Activated T-cell treated with anti-CD3 and anti-CD28 coated beads for 24 hours (primary cell): ENCODE measurements at places on chromosomes 2 and 18.

DNA sequence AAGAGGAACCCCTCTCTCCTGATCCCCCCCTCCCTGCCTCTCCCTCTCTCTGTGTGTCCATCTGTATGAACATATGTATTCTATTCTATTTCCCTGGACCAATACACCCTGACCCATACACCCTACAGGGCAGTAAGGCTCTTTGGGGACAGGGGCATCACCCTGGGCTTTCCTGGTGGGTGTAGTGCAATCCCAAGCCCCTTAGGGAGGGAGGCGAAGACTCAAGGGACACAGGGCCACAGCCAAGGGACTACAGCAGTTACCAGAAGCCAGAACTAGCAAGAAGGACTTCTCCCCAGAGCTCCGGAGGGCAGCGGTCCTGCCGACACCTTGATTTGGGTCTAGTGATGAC, 214.2 kb upstream of the RAB6C start:
- DNase-seq: no peak

- DNase-seq: no peak
These were observed 25.2 kb downstream of the TRABD2A start for GRCh38 chr2:84855731-84856130.

DNA sequence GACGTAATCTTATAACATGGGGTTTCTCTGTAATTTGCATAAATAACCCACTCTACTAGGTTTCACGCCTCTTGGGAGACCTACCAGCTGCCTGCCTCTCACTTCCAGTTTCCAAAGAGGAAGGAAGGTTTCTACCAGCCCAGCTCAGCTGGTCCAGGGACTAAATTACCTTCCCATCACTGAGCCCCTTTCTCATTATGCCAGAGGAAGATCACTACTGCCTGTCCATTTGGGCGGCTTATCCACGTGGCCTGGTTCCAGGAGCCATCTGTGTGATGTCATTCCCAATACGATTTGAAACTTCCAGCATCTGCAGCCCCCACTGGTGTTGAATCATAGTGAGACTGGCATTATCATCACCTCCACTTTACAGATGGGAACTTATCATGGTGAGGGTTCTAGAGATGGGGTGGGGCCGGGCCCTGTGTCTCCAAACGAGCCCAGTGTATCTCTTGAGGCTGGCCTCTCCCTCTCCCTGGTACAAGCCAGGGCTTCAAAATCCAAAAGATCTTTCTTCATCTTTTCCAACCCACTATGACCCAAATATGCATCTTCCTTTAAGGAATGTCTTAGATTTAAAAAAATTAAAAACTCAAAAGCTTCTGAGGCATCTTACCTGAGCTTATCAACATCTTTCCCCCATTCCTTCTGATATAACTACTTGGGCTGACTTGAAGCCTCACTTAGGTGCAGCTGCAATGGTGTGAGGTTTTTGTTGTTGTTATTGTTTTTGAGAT, 140.8 kb downstream of the DDX1 start:
- DNase-seq: no peak

DNA sequence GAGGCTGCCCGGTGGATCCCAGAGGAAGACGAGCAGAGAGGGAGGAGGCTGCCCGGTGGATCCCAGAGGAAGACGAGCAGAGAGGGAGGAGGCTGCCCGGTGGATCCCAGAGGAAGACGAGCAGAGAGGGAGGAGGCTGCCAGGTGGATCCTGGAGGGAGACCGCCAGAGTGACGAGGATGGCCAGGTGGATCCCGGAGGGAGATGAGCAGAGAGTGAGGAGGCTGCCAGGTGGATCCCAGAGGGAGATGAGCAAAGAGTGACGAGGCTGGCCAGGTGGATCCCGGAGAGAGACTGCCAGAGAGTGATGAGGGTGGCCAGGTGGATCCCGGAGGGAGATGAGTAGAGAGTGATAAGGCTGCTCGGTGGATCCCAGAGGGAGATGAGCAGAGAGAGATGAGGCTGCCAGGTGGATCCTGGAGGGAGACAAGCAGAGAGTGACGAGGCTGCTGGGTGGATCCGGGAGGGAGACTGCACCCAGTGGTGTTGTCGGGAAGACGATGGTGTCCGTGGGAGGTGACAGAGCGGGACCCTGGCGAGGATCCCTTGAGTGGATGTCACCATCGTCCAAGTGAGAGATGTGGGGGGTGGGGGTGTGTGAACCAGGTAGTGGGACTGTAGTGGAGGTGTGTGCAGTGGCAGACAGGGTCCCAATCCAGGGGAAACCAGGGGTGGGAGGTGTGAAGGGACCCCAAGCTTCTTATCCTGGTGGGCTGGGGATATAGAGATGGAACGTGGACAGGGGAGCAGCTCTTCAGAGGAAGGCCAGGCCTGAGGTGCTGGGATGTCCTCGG, 22.3 kb downstream of the DCDC2C start:
- DNase-seq: no peak

DNA sequence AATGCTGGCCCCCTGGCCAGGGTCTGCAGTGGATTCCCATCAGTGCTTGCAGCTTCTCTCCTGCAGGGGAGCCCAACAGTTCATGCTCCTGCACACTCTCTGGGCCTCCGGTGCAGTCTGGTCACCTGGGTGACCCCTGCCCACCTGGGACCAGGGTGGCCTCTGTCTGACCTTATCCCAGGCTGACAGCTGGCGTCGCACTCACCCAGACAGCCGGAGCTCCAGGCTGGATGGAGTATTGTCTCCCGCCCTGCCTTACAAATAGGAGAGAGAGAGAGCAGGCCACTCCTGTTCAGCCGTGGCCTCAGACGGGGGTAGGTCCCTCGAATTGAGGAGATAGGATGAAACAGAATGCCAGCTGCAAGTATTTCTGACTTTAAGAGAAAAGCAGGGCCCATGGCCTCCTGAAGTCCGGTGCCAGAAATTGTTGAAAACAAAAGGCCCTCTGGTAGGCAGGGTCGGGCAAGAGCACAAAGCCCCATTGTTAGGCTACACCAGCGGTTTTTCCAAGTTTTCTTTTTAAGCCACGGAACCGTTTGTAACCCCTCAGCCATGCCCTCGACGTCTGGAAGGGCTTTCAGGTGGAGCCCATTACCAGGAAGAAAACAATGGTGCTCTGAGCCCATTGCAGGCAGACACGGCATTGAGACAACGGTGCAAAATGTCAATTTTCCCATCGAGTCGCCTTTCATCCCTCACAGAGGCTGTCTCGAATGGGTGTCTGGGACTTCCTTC, 258.4 kb downstream of the BCL11A start:
- no peak for DNase-seq

GRCh38 chr18:56238576-56238975, 399.8 kb downstream of the TXNL1 start:
- DNase-seq: no peak

DNA sequence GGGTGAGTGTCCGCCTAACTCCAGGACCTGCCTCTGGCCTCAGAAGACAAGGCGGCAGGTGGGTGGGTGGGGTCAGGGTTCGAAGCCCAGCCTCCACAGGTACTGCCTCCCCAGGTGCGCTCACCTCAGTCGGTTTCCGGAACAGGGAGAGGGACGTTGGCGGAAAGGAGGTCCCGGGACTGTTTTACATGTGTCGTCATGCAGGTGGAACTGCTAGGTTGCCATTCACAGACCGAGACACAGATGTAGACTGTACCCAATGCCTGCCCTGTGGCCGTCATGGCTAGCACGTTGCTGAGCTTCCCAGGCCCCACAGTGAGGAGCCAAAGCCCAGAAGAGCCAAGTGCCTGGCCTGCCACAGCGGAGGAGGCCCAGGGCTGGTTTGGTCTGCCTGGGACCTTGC, 284.0 kb upstream of the HS6ST1 start:
- no peak for DNase-seq

DNA sequence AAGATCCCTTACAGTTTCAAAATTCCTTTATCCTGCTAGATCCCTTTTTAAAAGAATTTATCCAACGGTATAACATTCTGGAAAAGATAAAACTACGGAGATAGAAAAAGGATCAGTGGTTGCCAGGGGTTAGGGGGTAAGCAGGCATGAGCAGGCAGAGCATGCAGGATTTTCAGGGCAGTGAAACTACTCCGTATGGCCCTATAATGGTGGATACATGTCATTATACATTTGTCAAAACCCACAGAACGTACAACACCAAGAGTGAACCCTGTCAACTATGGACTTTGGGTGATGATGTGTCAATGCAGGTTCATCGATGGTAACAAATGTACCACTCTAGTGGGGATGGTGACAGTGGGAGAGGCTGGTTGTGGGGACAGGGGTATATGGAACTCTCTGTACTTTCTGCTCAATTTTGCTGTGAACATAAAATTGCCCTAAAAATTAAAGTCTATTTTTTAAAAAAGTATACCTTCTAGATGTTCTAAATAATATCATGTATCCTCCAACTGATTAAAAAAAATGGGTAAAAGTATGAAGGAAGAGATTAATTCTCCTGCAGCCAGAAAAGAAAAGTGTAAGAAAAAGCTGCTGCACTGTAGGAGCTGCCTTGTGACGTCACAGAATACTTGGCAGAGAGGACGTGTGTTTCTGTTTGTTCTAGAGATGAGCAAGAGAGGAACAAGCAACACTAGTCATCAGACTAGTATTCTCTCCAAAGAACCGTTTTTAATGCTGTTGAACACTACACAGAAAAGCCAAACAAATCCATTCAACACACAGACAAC, 23.6 kb downstream of the ANKRD44 start:
- DNase-seq: no peak

GRCh38 chr2:129656081-129656598, 323.3 kb upstream of the RAB6C start:
- DNase-seq: no peak

DNA sequence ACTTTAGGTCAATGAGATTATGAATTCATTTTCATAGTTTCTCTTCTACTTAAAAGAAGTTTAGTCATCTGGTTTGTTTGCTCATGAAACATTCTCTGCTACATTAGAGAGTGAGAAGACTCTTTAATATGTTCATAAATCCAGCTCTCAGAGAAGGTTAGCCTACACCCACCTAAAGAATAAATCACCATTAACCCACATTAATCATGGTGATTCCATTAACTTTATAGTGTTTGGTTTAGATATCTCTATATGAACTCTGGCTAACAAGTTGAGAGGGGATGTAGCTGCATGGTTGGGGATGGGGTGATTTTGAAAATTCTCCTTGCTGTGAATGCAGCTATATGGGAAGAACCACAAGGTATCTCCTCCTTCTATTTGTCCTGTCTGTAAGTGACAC, 10.7 kb downstream of the TFPI start:
- no peak for DNase-seq

DNA sequence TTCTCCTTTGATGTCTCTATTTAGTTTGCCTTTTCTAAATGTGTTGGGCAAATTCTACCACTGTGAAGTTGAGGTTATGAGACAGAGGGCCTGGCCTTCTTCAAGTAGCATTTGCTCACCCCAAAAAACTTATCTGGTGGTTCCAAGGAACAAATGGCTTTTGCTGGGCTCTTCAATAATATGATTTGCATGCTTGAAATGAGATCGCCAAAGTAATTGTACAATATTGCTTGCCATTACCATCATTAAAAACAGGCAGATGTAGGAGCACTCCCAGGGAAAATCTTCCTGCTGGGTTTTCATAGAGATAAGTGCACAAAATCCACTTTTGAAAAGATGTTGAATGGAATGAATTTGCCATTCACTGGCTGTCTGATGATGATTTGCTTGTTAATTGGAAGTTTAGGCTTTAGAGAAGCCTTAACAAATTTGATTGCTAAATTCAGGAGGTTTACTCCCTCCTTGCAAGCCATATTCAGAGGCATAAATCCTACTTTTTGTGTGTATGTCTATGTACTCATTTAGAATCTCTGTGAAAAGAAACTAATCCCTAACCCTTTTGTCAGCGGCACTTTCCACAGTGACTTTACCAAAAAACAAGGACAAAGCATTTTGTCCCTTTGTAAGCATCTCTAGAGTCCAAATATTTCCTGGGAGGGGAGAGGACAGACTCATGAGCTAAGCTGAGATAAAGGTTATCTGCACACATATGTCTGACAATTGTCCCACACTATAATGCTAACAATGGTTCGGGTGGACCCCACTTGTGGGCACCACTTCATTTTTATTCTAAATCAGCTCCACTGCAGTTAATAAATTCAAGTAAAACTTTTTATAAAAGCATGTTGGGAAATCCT, 240.8 kb upstream of the PIK3C3 start:
- no peak for DNase-seq

DNA sequence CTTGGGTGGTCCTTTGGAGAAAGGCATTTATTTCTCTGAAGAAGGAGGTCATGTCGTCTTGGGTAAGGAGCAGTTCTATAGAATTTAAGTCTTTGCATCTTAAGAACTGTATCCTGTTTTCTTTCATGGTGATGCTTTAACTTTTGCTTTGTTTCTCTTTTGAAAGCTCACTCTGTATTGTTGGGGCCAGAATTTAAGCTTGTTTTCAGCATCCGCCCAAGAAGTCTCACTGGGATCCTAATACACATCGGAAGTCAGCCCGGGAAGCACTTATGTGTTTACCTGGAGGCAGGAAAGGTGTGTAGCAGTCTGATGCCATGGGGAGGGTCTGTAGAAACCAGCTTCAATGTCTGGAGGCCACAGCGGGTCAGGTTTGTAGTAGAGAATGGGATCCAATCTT, 64.7 kb upstream of the TTC39C start:
- no peak for DNase-seq

- no peak for DNase-seq
These were observed 23.3 kb upstream of the NAGK start for GRCh38 chr2:71045151-71045550.

DNA sequence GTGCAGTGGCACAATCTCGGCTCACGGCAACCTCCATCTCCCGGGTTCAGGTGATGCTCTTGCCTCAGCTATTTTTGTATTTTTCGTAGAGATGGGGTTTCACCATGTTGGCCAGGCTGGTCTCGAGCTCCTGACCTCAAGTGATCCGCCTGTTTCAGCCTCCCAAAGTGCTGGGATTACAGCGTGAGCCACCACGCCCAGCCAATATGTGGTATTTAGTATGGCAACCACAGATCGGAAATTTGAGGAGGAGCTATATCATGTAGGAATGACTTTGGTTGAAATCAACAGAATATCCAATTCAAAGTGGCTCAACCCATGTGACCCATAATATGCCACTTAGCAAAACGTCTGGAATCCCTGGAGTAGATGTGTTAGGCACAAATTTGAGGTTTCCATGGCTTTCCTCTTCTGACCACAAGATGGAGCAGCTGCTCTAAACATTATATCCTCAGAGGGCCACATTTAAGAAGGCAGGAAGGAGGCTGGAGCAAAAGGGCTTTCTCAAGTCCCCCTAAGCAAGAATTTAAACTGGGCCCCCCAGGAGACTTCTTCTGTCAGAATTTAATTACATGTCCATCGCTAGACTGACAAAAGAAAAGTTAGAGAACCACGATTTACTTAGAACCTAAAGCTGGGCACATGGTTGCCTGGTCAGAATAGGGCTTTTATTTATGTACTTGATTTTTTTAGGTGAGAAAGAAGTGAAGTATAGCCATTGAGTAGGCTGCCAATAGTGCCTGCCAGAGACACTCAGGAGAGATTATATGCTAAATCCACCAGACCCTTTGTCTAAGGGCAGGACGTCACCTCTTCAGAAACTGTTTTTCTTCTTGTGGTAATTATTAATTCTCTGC, 49.6 kb upstream of the ITSN2 start:
- DNase-seq: peak; percentile 26
